ENCODE measurements at places on chromosomes 12 and 14. TPM values are rescaled to one million over a fixed set of nuclear protein-coding genes. Genes with fewer than 3 reads are reported as not detected.

DNA sequence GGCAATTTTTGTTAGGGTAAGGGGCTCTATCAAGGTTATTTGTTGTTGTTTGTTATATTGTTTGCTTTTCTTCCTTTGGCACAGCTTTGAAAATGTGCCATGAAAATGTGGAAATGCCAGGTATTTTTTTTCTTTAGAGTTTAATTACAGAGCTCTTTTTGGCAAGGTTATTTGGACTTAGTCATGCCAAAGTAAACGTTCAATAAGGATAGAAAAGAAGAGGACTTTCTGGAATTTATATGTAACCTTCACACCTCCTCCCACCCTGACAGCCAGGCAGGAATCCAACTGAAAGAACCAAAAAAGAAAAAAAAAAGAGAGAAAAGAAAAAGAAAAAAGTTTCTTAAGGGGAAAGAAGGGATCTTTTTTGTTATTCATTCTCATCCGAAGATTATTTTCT lies 217.8 kb downstream of the KITLG start:
- DNase-seq: no peak
- H3K36me3 ChIP-seq: no peaks in the 10 kb centered on the region
- no peak overlapping the region for H3K27ac ChIP-seq
- H3K4me3 ChIP-seq: no peak overlapping the region

DNA sequence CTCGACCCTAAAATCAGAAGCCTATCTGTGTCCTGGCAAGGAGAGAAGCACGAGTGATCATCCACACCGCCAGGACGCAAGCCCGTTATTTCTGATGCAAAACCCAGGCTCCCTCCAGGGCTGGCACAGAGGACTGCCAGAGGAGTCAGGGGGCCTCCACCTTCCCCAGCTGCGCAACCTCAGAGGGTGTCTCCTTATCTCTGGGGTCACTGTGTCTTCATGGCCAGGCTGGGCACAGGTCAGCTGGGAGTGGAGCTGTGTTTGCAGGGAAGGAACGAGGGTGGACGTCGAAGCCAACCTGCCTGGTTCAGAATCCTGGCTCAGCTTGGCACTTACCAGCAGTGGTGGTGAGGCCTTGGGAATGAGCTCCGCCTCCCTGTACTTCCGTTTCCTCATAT lies 12.0 kb upstream of the SERPINA3 start:
- no peaks in the 10 kb centered on the region for H3K36me3 ChIP-seq
- H3K27ac ChIP-seq: no peak overlapping the region
- peaks cover 16% of the 10 kb centered on the region for H3K27me3 ChIP-seq
- no peak for DNase-seq
- H3K4me3 ChIP-seq: no peak overlapping the region
- H3K4me1 ChIP-seq: no peaks in the 10 kb centered on the region

GRCh38 chr12:15837141-15837790 lies 44.9 kb upstream of the STRAP start:
- no peaks in the 10 kb centered on the region for H3K36me3 ChIP-seq
- no peaks in the 10 kb centered on the region for H3K4me1 ChIP-seq
- no peak for DNase-seq
- peaks cover 39% of the 10 kb centered on the region for H3K27me3 ChIP-seq
- H3K4me3 ChIP-seq: no peak overlapping the region

GRCh38 chr14:55249423-55249822 lies 21.8 kb upstream of the FBXO34 start:
- H3K27ac ChIP-seq: no peak overlapping the region
- H3K36me3 ChIP-seq: no peaks in the 10 kb centered on the region
- no peak for DNase-seq
- H3K4me1 ChIP-seq: no peaks in the 10 kb centered on the region

Gene TSPAN9
- polyA plus RNA-seq: 0.32 TPM

Data from naive B cell (primary cell).